Coronary artery (tissue), 2 donors: ENCODE measurements at places on chromosomes 3 and 15.

DNA sequence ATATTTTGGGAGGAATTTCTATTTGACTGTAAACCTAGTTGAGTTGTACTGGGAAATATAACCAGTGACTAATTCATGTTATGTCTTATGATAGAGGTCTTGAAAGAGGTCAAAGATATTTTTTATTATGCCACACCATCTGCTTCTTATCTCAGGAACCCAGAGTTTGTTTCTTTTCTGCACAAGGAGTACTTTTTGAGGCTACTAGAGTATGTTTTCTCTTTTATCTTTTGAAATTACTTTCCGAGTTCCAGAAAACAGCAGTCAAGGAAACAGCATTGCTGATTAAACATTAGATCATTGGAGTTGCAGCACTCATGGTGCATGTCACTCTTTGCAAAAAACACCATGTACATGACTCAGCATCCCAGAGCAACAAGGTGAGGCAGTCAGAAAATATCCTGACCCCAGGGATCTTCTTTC is 645.8 kb upstream of the NR2F2 start:
- DNase-seq = no peak

DNA sequence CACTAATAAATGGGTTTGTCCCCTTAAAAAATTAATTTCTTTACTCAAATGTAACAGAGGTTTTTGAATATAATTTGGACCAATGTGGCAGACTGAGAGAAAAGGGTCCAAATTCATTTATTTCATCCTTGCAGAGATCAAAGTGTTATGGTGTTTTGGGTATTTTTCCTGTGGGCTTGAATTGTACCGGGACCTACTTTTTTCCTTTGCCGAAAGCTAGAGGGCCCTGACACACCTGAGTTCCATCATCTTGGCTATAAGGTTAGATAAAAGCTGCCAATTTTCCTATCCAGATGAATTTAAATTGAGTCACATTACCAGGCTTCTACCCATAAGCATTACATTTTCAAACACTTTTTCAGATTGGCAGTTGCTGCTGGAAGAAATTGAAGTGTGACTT is 908 bp downstream of the CCNB2 start:
- no peak for DNase-seq

DNA sequence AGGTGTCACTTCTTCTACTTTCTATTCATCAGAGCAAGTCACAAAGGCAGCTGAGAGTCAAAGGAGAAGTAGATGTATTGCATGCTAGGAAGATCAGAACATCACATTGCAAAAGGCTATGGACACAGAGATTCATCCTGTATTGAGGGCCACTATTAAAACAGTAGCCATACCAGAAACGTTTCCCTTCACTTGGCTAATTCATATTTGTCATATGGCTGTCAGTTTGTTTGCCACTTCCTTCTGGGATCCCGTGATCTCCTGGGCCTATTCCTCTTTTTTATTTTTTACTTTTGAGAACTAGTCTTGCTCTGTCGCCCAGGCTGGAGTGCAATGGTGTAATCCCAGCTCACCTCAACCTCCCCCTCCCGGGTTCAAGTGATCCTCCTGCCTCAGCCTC is 184.0 kb upstream of the SATB1 start:
- DNase-seq = no peak

DNA sequence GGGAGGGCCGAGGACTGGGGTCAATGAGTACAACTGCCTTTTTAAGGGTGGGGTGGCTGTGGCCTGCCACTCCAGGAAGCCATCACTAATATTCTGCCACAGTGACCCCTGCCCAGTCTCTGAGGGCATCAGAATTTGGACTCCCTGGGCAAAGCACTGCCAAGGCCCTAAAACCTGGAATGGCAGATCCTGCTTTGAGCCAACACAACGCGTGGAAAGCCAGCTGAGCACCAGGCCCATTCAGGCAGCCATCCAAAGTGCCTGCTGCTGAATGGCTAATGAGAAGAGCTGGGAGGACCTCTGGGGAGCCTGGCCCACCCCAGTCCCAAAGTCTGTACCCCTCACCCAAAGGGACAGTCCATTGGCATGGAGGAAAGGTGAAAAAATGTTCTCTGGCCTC is 5.0 kb downstream of the TWF2 start:
- no peak for DNase-seq

GRCh38 chr3:145906755-145907154 is 254.2 kb downstream of the PLOD2 start:
- DNase-seq = no peak

DNA sequence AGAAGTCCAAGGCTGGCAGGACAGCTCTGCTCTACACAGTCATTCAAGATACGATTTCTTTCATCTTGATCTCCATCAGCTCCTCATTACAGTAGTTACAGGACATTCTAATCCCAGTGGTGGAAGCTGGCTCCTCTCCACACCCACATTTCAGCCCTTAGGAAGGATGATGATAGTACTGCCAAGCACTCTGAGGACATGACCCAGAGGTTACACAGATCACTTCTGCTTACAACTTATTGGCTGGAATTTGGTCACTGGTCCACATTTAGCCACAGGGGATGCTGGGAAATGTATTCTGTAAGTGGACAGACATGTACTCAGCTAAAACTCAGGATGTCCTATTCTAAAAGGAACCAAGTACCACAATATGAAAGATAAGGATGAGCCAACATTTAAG is 77.1 kb downstream of the IQCH start:
- no peak for DNase-seq
